ENCODE measurements at places on chromosomes 1 and 21.

DNA sequence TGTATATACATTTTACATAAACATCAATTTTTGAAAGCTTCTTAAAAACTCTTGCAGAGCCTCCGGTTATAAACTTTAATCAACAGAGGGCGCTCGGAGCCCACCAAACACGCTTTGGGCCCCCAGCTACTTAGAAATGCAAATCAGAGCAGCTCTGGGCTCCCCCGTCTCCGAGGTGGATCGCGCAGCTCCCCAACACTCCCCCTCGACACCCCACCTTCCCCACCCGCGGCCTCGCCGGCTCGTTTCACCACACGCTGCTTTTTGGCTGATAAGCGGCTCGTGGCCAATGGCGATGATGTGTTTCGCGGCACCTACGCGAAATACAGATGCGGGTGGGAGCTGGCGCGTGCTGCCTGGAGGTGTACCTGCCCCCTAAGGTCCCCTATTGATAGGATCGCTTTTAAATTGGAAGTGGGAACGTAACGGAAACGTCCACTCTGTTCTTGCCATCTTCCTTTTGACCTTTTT, 1.7 kb upstream of the KIF26B start:
- H3K4me3 ChIP-seq = peak overlapping the region; percentile 42
- H3K4me1 ChIP-seq = peaks cover 12% of the 10 kb centered on the region
- no peak overlapping the region for H3K27ac ChIP-seq
- H3K36me3 ChIP-seq = no peaks in the 10 kb centered on the region

DNA sequence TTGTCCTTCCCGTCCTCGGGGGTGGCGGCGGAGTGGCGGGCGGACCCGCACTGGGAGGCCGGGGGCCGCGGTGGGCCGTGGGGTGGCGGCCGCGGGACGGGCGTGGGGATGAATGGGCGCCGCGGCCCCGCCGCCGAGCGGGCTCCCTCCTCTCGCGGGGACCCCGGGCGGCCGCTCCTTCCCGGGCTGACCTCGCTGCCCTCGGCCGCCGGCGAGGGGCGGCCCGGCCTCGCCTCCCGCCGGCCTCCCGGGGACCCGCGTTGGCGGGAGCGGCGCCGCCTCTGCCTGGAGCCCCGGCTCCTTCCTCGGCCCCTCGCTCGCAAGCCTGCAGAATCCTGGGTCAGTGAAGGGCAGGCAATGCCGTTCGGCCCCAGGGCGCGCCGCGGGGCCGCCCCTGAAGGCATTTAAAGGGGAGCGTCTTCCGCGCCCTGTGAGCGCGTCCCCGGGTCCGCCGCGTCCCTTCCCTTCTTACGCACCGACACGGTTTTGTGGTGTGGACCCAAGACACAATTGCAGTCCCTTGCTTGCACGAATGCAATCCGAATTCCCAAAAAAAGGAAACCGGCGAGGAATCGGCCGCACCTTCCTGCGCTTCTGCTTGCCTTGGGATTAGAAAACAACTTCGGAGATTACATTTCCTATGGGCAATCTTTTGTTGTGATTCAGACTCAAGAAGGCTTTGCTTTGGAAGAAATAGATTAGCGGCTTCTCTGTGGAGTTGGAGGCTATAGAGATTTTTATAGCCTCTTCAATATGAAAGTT, 776 bp downstream of the ITSN1 start:
- H3K27me3 ChIP-seq = no peaks in the 10 kb centered on the region
- DNase-seq = peak; percentile 24
- H3K27ac ChIP-seq = peak overlapping the region; percentile 59
- peak overlapping the region; percentile 65 for H3K4me3 ChIP-seq

DNA sequence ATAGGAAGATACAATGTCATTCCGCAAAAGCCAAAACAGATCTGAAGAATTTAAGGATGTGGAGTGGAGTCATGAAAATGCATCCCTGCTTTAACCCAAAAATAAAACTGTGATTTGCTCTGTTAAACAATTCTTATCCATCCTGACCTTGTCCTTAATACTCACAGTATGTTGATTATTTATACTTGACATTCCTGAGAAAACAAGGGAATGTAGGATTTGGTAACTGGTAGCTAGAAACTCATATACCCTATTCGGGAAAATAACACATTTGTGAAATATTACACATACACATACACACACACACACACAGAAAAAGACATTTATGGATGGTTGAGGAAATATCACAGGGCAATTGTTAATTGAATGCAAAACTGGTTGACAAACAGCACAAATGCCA, 80.2 kb downstream of the FMN2 start:
- no peak overlapping the region for H3K27ac ChIP-seq
- no peaks in the 10 kb centered on the region for H3K36me3 ChIP-seq
- H3K4me1 ChIP-seq = no peaks in the 10 kb centered on the region
- DNase-seq = no peak
- no peak overlapping the region for H3K4me3 ChIP-seq

DNA sequence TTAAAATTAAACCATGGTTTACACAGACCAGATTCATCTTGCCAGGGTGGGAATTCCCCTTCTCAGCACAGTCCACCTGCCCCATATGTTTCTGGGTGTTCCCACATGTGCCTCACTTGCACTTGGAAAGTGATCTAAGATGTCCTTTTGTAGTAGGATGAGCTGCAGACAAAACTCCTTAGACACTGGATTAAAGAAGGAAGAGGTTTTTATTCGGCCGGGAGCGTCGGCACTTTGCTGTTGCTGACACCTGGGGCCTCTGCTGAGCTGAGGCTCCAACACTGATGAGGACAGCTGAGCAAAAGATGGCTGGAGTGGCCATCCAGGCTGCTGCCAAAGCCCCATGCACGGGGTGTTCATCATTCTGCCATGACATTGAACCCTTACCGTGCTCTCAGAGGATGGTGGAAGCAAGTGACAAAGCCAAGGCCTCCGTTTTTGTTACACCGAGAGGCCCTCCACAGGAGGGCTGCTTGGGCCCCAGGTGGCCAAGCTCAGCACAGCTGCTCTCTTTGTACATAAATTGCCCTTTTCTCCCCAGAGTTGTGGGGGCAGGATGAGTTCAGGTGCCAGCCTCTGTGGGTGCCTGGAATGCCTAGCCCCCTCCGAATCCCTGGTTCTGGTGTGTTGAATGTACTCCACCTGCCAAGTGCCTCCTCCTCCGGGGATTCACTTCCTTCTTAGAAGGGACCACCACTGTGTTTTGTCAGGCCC, 7.3 kb upstream of the ACOT11 start:
- no peaks in the 10 kb centered on the region for H3K36me3 ChIP-seq
- no peak overlapping the region for H3K27ac ChIP-seq
- no peak for DNase-seq
- H3K4me3 ChIP-seq = no peak overlapping the region

DNA sequence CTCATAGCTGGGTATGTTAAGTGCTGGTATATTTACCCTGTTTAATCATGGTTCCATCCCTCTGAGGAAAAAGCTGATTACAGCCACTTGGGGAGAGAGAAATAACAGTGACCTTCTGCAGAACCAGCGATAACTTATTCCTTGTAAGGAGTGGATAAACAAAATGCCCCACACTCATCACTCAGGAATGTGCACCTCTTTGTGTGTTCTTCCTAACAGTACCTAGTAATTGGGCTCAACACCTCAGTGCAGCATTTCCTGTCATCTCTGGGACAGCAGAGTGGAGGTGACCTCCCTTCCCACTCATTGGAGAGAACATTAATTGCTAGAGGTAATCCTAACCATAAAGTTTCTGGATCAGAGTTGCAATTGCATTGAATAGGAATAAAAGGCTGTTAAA, 112.5 kb upstream of the F3 start:
- peaks cover 14% of the 10 kb centered on the region for H3K4me1 ChIP-seq
- no peaks in the 10 kb centered on the region for H3K36me3 ChIP-seq
- DNase-seq = no peak
- H3K27ac ChIP-seq = no peak overlapping the region

DNA sequence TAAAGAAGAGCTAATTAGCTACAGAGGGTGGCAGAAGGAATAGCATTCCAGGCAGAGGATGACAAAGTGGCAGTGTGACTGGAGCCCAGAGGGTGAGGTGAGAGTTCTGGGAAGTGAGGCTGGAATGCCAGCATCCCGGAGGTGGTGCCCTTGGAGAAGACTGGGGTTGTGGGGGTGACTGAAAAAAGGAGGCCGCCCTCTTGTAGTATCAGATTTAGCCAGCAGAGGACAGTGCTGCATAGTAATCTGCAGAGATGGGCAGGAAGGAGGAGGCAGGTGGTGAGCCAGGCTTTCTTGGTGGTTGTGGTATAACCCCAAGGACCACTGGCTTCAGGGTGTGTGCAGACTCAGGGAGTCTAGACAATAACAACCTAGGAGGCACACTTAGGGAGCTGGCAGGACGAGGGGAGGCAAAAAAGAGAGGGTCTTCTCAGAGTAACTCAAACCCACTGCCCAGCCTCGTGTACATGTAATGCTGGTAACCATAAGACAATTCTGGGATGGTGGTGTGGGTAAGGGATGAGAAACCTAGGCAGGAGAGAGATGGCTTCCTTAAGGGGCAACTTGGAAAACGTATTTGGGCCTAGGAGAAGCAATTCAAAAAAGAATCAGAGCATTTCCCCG, 30.5 kb downstream of the MROH7 start:
- H3K27ac ChIP-seq = no peak overlapping the region
- DNase-seq = no peak
- H3K36me3 ChIP-seq = no peaks in the 10 kb centered on the region

- no peak overlapping the region for H3K27ac ChIP-seq
- no peak overlapping the region for H3K4me3 ChIP-seq
- peaks cover 4% of the 10 kb centered on the region for H3K4me1 ChIP-seq
- H3K27me3 ChIP-seq = no peaks in the 10 kb centered on the region
- no peaks in the 10 kb centered on the region for H3K36me3 ChIP-seq
Observed at GRCh38 chr1:168645721-168646120, 69.3 kb downstream of the XCL1 start.

DNA sequence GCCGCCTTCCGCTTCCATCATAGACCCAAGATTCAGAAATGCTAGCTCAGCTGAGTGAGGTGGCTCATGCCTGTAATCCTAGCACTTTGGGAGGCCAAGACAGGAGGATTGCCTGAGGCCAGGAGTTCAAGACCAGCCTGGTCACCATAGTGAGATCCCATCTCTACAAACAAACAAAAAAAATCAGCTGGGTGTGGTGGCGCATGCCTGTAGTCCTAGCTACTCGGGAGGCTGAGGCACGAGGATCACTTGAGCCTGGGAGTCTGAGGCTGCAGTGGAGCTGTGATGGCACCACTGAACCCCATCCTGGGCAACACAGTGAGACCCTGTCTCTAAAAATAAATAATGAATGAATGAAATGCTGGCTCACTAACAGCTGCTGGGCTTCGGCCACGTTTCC, 39.7 kb downstream of the TOMM20 start:
- no peaks in the 10 kb centered on the region for H3K36me3 ChIP-seq
- H3K4me3 ChIP-seq = no peak overlapping the region
- no peak overlapping the region for H3K27ac ChIP-seq

- H3K4me3 ChIP-seq = no peak overlapping the region
- no peaks in the 10 kb centered on the region for H3K4me1 ChIP-seq
- no peak for DNase-seq
- H3K27ac ChIP-seq = no peak overlapping the region
- no peaks in the 10 kb centered on the region for H3K36me3 ChIP-seq
Observed at GRCh38 chr1:39729030-39729429, 9.7 kb upstream of the PPIE start.

- no peak for DNase-seq
- H3K36me3 ChIP-seq = no peaks in the 10 kb centered on the region
- H3K4me1 ChIP-seq = no peaks in the 10 kb centered on the region
- H3K4me3 ChIP-seq = no peak overlapping the region
- no peaks in the 10 kb centered on the region for H3K27me3 ChIP-seq
Observed at GRCh38 chr1:66350001-66350547, 183.9 kb upstream of the SGIP1 start.

- H3K4me3 ChIP-seq = no peak overlapping the region
- no peaks in the 10 kb centered on the region for H3K36me3 ChIP-seq
- H3K27ac ChIP-seq = no peak overlapping the region
- no peaks in the 10 kb centered on the region for H3K27me3 ChIP-seq
- H3K4me1 ChIP-seq = no peaks in the 10 kb centered on the region
- DNase-seq = no peak
Observed at GRCh38 chr1:201230676-201231075, 40.1 kb downstream of the IGFN1 start.

DNA sequence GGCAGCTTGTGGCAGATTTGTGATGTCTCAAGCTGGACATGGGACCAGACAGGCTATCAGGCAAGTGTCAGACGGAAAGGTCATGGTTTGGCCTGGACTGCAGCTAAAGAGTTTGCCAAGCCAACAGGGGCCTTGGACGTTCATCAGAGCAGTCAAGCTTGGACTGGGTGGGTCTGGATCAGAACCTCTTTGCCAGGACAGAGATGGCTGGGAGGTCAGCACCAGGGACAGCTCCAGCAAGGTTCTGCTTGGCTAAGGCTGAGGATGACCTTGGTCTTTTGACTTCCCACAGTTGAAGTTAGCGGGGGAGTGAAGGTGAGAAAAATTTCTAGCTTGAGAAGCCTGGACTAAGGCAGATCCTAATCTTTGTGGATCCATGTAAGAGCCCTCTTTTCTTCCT, 68.1 kb downstream of the GRIK3 start:
- DNase-seq = peak; percentile 45
- no peaks in the 10 kb centered on the region for H3K36me3 ChIP-seq
- H3K4me3 ChIP-seq = no peak overlapping the region
- no peaks in the 10 kb centered on the region for H3K4me1 ChIP-seq
- H3K27me3 ChIP-seq = no peaks in the 10 kb centered on the region

- no peak overlapping the region for H3K27ac ChIP-seq
- H3K4me3 ChIP-seq = peak overlapping the region; percentile 27
- no peak for DNase-seq
Observed at GRCh38 chr1:152110860-152111514, 4.3 kb downstream of the TCHH start.

DNA sequence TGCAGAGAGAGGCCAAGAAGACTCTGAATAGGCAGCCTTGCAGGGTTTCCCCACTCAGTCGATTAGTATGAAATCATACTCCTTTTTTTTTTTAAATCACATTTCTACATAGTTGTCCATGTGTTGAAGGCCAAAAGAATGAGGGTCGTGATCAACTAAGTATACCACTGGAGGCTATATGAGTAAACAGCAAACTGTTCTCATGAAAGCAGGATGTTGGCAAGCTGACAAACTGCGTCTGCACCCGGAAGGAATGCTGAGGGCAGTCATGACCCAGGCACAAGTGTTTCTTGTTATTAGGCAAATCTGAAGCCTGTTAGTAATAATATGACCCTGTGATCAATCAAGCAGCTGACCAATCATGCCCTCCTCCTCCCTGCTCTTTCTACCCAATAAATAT, 213.2 kb downstream of the USH2A start:
- no peaks in the 10 kb centered on the region for H3K27me3 ChIP-seq
- H3K27ac ChIP-seq = no peak overlapping the region
- no peaks in the 10 kb centered on the region for H3K4me1 ChIP-seq
- no peak overlapping the region for H3K4me3 ChIP-seq
- no peaks in the 10 kb centered on the region for H3K36me3 ChIP-seq

- peaks cover 2% of the 10 kb centered on the region for H3K4me1 ChIP-seq
- H3K4me3 ChIP-seq = no peak overlapping the region
- H3K27me3 ChIP-seq = no peaks in the 10 kb centered on the region
- H3K36me3 ChIP-seq = no peaks in the 10 kb centered on the region
- no peak overlapping the region for H3K27ac ChIP-seq
Observed at GRCh38 chr21:27793901-27794300, 827.0 kb upstream of the ADAMTS5 start.
